SJSA1 (cell line): ENCODE measurements at places on chromosomes 16 and 17. TPM values are rescaled to one million over a fixed set of nuclear protein-coding genes. Genes with fewer than 3 reads are reported as not detected.

The SDR42E2 gene
- total RNA-seq = not detected in 2 replicates

GRCh38 chr17:61395983-61396585 lies 3.6 kb upstream of the TBX2 start:
- DNase-seq = no peak
- no peaks in the 10 kb centered on the region for H3K27me3 ChIP-seq
- peaks cover 28% of the 10 kb centered on the region for H3K4me1 ChIP-seq
- no peak overlapping the region for H3K27ac ChIP-seq
- H3K4me3 ChIP-seq = no peak overlapping the region
- H3K36me3 ChIP-seq = peaks cover 12% of the 10 kb centered on the region

DNA sequence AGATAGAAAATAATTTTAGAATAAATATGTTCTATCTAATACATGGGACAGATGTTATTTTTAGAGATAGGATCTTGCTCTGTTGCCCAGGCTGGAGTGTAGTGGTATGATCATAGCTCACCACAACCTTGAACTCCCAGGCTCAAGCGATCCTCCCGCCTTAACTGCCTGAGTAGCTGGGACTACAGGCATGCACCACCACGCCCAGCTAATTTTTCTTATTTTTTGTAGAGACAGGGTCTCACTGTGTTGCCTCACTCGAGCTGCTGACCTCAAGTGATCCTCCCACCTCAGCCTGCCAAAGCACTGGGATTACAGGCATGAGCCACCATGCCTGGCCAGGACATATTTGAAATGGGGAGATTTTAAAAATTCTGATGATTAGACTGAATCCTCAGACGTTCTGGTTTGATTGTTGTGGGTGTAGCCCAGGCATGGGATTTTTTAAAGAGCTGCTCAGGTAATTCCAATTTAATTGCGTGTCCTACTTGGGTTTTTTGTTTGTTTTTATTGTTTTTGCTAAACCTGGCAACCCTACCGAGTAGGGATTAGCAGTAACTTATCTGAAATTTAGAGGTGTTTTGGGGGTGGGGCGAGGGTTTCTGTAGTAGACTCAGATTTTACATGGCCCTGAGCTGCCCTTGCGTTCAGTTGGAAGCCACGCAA lies 142.9 kb downstream of the RAB11FIP4 start:
- H3K36me3 ChIP-seq = no peaks in the 10 kb centered on the region
- DNase-seq = no peak
- H3K4me3 ChIP-seq = no peak overlapping the region
- H3K27me3 ChIP-seq = no peaks in the 10 kb centered on the region
- H3K4me1 ChIP-seq = peaks cover 21% of the 10 kb centered on the region
- no peak overlapping the region for H3K27ac ChIP-seq

GRCh38 chr17:57412520-57413096 lies 156.3 kb downstream of the MSI2 start:
- H3K4me3 ChIP-seq = no peak overlapping the region
- no peak for DNase-seq
- no peaks in the 10 kb centered on the region for H3K27me3 ChIP-seq

The INPP5K gene
- 18.1 and 34.4 TPM in 2 replicates for total RNA-seq

GRCh38 chr16:1612320-1613111 lies at the start of gene CRAMP1:
CRAMP1 (plus strand) TSS chr16:1612360; CDS start chr16:1614640, 2,280 bp downstream.
- no peaks in the 10 kb centered on the region for H3K27me3 ChIP-seq
- peak within 1 kb of the TSS; percentile 98 for H3K4me3 ChIP-seq
- H3K4me1 ChIP-seq = peaks cover 37% of the 10 kb centered on the region
- DNase-seq = no peak
- H3K27ac ChIP-seq = peak within 1 kb of the TSS; percentile 15
